Cortex of kidney (tissue), 1 donor: ENCODE measurements at places on chromosomes 6 and 20.

DNA sequence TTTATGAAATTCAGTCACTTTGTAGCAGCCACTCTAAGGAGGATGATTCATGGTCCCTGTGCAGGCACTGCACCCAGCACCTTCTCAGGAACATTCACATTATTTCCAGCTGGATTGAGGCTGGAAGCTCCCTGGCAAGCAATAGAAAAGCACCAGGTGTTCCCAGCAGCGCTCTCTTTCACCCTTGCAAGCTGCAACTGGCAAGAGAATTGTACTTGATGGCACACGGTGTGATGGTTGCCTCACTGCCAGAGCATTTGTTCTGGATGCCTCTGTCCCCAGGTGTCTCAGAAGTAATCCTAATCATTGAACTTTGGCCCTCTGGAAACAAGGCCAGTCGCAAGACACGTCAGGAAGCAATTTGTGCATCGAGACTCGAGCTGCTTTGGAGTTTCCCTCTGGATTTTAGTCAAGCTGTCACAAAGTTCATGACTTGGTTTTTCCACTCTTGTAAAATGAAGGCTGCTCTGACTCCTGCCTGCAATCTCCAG lies 24.9 kb upstream of the PHACTR2 start:
- DNase-seq = no peak

GRCh38 chr20:12966468-12967085 lies 42.2 kb upstream of the SPTLC3 start:
- no peak for DNase-seq

GRCh38 chr6:14379568-14379967 lies 262.0 kb downstream of the CD83 start:
- no peak for DNase-seq

GRCh38 chr20:37276494-37277252 lies 12.8 kb upstream of the MANBAL start:
- DNase-seq = no peak

- DNase-seq = no peak
Observed at GRCh38 chr20:43446361-43446879, 11.3 kb upstream of the SRSF6 start.

GRCh38 chr6:163192591-163192990 lies 221.9 kb upstream of the QKI start:
- DNase-seq = no peak

GRCh38 chr6:149112976-149113375 lies 204.5 kb upstream of the TAB2 start:
- no peak for DNase-seq

- no peak for DNase-seq
Observed at GRCh38 chr20:35871259-35871771, 83.0 kb downstream of the SCAND1 start.

DNA sequence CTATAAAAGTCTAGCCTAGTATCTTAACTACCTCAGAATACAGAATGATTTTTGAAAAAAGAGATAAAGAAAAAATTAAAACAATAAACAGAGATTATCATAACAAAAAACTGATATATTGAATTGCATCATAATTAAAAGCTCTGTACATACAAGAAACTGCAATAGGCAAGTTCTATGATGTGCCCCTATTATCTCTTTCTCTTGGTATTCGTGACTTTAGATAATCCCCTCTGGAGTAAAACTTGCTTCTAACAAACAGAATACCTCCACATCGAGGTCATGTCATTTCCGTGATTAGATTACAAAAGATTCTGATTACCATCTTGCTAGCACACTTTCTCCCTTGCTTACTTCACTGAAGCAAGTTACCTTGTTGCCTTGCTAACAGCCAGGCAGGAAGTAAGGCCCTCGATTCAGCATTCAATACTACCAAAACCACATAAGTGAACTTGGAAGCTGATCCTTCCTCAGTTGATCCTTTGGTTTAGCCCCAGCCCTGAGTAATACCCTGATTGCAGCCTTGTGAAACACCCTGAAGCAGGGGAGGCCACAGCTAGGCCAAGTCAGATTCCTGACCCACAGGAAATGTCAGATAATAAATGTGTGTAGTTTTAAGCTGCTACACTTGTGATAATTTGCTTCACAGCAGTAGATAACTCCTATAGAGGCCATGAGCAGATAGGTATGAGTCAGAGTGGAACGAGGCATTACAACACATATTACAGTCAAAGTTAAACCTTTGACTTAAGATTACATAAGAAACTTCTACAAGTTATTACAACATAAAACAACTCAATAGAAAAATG lies 53.7 kb upstream of the TMX4 start:
- DNase-seq = no peak

GRCh38 chr6:23111984-23112383 lies 542.6 kb downstream of the HDGFL1 start:
- DNase-seq = no peak
